ENCODE measurements at places on chromosomes 2 and 18.

DNA sequence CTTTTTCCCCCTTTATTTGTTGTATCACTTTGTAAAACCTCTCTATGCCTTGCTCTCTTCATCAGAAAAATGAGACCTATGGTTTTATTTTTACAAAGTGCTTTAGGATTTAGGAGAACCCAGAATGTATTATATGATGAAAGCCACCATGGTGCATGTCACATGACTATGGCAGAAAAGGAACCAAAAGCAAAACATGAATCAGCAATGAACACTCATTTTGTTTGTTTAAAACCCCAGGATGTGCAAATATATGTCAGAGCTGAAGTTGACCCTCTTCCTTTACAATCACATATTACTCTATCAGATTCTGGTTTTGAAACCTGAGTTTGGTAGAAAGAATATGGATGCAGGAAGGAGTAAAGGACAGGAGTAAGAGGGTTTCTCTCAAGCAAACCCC, 70.0 kb downstream of the FIGN start:
- no peak for DNase-seq

- no peak for DNase-seq
These were observed 20.5 kb downstream of the KIAA1328 start for GRCh38 chr18:36849288-36850006.

DNA sequence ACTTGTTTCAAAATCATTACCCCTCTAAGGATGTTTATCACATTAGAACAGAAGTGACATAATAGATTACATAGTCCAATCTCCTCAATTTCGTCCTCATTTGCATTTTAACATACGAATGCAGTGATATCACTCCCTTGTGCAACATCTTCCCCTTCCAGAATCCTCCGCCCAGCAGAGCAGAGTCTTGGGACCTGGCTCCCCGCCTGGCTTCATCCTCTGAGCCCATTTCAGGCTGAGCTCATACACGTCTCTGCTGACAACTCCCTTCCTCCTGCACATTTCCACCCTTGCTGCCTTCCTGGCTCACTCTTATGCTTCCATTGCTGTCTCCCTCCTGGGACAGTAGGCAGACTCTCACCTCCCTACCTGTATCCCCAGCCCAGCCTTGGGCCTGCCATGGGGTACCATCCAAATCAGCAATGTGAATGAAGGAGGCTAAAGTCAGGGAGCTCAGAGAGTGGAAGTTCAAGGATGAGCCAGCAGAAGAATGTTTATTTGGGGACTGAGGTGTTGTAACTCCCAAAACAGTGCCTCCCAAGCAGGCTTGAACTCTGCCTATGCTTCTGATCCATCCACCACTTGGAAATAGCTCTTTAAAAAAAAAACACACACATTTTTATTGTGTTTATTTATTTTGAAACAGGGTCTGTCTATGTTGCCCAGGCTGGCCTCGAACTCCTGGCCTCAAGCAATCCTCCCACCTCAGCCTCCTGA, 165.2 kb downstream of the TMEM200C start:
- no peak for DNase-seq

DNA sequence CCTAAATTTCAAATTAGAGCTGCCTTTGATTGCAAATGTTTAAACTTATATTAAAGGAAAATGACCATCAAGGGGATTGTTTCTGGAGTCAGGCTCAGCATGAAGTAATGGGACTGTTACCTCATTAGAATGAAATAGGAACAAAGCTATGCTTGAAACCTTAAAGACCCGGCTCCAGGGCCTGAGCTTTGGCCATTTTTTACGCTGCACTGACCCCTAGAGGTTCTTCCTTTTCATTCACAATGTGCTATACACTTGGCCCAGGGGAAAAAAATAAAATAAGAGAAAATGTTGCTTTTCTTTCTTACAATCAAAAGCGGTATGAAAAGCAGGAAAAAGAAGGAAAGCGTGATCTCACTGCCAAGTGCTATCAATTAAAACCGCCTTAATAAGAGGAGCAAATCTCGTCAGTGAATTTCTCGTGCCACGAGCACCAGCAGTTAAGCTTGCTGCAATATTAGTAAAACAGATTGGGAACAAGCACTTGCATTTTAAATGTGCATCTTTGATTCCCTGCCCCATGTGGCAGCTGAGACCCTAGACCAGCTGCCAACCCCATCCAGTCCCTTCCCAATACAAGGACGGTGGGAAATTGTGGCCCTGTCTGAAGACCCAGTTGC, 96.6 kb downstream of the MBD2 start:
- peak; percentile 68 for DNase-seq

DNA sequence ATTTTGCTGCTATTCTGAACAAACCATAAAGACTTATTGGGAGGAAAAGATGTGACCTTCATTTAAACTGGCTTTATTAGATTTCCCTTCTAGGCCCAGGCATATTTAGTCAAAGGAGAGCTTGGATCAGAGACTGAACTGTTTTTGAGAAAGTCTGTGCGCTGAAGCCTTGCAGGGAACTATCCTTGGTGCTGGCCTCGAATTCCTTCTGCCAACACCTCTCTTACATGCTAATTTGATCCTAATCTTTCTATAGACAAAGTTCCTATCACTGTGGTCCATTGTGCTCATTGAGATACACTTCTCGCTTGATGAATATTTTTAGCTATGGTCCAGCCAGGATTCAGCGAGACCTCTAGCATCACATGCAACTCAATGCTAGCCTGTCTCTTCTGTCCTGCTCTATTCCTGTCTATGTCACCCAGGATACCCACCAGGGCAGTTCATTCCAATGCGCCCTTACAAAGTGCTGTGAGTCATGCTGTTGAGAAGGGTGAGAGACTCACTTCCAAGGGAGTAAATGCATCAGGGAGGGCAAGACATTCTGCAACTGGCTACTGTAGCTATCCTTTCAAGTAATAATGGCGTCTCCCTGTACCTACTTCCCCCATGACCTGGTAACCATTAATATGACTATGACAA, 356.7 kb upstream of the LYPD1 start:
- DNase-seq: peak; percentile 49

GRCh38 chr2:32358111-32358482, 1.3 kb downstream of the BIRC6 start:
- DNase-seq: no peak

DNA sequence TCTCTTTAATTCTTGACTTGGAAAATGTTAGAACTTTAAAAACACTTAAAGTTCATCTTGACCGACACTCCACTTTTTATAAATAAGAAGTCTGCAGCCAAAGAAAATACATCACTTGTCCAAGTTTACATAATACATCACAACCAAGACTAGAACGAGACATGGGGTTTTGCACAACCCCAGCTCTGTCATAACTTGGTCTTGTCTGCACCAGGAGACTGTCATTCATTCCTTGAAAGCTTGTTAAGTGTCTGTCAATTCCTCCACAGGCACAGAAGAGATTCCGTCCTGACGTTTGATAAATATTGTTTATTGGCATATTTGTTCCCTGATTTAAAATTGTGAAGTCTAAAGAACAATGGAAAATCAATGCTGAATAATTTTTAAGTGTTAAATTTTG, 139.5 kb upstream of the SETBP1 start:
- DNase-seq: no peak
